Fibroblast of the aortic adventitia (primary cell): ENCODE measurements at places on chromosomes 5 and 9.

GRCh38 chr5:56064984-56065383 is 70.2 kb upstream of the IL6ST start:
- DNase-seq: no peak

DNA sequence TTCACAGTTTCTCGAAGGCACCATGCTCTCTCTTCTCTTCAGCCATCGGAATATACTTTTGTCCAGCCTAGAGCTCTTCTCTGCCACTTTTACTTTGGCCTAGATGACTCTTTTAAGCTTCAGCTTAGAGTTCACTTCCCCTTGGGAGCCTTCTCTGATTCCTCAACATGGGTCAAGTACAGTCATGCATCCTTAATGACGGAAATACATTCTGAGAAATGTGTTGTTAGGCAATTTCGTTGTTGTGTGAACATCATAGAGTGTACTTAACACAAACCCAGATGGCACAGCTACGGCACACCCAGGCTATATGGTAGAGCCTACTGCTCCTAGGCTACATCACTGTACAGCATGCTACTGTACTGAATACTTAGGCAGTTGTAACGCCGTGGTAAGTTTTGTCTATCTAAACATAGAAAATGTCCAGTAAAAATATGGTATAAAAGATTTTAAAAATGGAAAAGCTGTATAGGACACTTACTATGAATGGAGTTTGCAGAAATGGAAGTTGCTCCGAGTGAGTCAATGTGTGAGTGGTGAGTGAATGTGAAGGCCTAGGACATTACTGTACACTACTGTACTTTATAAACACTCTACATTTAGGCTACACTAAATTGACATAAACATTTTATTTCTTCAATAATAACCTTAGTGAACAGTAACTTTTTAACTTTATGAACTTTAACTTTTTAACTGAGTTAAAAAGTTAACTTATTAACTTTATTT is 15.1 kb upstream of the TNFSF15 start:
- no peak for DNase-seq

DNA sequence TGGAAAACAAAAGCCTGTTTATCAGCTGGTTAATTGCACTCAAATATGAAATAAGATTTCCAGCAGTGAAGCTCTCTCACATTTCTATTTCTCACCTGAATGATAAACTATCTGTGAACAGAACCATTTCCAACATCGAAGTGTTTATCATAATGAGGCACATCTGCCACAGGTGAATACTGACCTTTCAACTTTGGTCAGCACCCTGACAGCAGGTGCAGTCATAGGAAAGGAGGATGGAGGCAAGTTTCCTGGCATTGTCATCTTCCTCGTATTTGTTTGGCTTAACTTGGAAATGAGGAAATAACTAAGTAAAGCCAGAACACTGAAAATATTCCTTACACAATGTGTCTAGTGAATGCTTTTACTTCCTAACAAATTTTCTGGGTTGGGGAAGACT is 716.4 kb downstream of the NR2F1-AS1 start:
- DNase-seq: no peak

- DNase-seq: peak; percentile 2
Observed at GRCh38 chr5:114789773-114790402, 379.8 kb downstream of the TRIM36 start.

DNA sequence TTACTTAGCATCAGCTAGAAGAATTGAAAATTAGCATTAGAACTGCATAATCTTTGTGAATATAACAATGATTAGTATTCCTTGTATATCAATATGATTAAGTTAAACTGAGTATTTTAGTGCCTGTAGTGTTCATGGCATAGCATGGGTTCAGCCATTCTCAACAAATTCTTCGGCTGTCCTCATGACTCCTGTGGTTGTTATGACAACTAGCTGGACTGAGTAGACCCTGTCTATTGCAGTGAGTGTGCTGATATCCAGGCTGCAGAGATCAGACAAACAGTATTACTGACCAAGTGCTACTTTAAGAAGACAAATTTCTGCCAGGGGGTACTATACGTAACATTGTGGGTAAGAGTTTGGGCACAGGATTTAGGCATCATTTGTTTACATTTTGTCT is 125.9 kb downstream of the NUDT12 start:
- DNase-seq: no peak

- DNase-seq: no peak
Observed at GRCh38 chr9:137757139-137757538, 120.4 kb upstream of the CACNA1B start.

- DNase-seq: no peak
Observed at GRCh38 chr9:98955259-98955658, 11.6 kb downstream of the COL15A1 start.

DNA sequence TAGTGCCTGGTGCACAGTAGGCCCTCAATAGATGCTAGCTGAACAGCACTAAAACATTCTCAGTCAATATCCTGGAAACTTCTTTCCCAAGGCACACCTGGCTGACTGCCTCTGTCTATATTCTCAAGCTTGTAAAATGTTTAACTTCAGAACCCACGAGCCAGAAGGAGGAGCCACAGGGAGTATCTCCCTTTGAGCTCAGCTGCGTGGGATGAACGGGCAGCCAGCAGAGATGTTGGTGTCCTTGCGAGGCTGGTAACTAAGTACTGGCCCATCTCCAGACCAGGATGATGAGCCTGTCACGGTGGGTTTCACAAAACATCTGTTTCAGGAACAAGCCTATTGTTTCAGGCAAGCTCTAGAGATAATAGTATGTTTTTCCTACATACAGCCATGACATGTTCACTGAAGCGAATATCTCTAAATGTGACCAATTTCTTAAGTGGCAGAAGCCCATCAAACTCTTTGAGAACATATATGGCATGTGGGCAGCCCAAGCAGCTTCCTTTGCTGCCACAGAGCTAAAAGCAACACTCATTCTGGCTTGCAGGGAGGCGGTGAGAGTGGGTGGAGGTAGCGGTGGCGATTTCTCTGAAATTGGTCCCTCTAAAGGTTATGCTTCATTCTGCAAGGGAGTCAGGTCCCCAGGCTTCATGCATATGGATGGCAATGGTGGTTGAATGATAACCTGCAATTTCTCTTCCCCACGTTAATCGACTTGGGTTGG is 206.2 kb downstream of the TTLL11 start:
- DNase-seq: no peak

- peak; percentile 57 for DNase-seq
Observed at GRCh38 chr9:2496934-2497333, 124.7 kb upstream of the VLDLR start.

DNA sequence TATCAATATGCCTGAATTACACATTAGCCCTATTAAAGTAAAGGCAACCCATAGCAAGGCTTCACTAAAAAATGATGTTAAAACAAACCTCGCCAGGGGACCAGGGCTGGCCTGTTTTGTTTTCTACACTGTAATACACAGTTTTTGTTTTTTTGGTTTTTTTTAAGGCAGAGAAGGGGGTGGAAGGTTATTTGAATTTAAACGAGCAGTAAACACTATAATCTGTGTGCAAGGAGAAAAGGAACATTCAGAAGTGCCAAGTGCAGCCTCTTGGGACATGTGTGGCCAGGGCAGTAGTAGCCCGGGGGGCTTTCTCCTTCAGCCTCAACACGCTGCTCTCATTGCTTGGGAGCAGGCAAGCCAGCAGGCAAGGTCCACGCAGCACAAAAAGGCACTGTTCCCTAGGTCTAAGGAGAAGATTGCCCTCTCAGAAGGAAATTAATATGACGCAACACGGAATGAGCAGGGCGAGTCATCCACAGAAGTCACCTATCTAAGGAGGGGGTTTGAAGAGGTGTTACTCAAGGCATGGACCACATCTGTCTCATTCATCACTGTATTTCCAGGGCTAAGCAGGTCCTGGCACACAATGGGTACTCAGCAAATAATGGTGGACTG is 16.2 kb downstream of the SIL1 start:
- DNase-seq: peak; percentile 59

GRCh38 chr5:109416882-109417281 is 7.1 kb upstream of the PJA2 start:
- DNase-seq: peak; percentile 46

DNA sequence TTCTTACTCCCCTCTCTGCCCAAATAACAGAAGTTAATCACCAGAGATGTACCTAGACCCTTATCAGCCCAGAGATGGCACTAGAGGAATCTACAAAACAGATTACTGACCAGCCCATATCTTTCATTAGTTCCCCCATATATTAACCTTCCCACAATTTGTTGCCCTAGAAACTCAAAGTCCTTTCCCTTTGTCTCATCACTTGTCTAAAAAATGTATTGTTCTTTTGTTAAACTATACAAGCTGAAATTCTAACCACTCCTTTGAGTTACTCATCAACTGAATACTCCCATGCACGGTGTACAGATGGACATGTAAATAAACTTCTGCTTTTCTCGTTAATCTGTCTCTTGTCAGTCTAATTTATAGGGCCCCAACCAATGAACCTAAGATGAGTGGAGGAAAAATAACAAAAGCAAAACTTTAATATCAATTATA is 130.9 kb downstream of the CCDC192 start:
- DNase-seq: peak; percentile 45

- no peak for DNase-seq
Observed at GRCh38 chr5:57635146-57635777, 152.7 kb upstream of the ACTBL2 start.

GRCh38 chr5:150588596-150588890 is 51.9 kb upstream of the SYNPO start:
- no peak for DNase-seq

GRCh38 chr5:122985006-122985700 is 51.4 kb downstream of the PPIC start:
- DNase-seq: no peak

DNA sequence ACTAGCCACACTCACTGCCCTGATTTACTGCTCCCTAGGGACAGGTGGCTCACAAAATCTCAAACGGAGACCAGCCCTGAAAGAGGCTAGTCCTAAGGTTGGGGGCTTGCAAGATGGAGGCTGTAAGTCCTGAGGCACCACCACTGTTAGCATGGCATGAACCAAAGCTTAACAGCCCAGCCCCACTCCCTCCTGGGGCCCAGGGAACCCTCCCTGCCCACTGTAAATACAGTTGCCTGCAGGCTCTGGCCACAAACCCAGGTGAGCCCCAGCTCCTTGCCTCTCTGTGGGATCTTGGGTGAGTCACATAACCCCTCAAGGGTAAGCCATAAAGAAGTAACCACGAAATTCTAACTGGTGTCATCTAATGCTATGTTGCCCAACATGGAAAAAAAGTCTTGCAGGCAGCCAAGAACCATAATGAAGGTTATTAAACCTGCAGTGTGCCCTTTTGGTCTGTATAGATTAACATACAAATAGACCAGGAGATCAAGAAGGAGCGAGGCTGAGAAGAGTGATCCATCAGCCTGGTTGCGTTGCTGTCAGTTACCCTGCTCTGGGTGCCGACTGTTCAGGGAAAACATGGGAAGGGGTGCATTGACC is 1.7 kb upstream of the POMT1 start:
- DNase-seq: peak; percentile 22
